ENCODE measurements at places on chromosomes 4 and X.

DNA sequence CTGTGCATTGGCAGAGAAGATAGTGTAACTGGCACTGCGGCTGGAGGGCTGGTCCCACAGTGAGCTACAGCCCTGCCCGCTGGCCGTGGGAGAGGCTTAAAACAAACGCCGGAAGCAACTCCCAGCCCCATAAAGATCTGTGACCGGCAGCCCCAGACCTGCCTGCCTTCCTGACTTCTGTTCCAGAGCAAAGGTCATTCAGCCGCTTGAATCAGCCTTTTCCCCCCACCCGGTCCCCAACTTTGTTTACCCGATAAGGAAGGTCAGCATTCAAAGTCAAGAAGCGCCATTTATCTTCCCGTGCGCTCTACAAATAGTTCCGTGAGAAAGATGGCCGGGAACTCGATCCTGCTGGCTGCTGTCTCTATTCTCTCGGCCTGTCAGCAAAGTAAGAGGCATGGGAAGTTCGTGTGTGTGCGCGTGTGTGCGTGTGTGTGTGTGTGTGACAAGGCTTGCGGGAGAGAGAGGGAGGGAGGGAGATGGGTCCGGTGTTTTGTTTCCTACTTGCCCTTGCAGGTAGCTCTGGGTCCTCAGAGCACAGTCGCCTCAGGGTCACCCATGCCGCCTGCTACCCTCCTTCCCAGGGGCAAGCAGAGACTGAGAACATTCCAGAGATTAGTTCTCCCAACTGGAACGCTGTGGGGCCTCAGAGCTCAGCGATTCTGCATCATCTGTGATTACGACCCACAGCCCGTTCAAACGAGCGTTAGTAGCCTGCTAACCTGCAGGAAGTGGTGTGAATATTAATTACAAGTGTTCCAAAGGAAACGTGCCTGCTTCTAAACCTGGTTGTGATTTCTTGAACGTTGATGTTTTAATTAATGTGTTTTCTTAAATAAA is at the start of gene MGST2:
TSS of gene MGST2 (plus strand) at position 130 of the 840 bp plus-strand sequence. CDS start at position 331, 201 bp downstream.
- DNase-seq = no peak

- DNase-seq = no peak
These were observed 29.5 kb downstream of the ASB9 start for GRCh38 chrX:15240414-15240813.

- DNase-seq = no peak
These were observed 58.8 kb upstream of the LHFPL1 start for GRCh38 chrX:112738347-112739033.

- DNase-seq = no peak
These were observed 184.1 kb upstream of the NDP start for GRCh38 chrX:44157283-44157682.

DNA sequence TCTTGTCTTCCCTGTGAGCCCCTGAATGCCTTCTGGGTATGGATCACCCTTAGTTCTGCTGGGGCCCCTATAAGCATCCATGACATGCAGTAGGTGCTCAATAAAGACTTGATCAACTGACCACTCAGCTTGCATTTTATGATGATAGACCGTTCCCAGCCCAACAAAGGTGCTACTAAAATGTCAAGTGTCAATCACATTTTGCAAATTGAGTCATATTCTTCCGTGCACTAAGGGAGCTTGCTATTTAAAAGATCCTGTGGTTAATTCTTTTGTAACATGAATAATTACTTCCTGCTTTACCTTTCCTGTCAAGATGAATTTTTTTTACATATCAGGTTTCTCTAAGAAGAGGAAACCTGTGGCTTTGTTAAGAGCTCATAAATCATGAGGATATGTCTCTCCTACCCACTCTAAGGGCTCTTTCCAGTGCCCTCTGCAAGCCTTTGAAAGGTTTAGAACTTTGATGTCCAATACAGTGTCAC is 47.6 kb downstream of the SH3KBP1 start:
- no peak for DNase-seq

- DNase-seq = no peak
These were observed 134.1 kb upstream of the CPXCR1 start for GRCh38 chrX:88612870-88613329.

DNA sequence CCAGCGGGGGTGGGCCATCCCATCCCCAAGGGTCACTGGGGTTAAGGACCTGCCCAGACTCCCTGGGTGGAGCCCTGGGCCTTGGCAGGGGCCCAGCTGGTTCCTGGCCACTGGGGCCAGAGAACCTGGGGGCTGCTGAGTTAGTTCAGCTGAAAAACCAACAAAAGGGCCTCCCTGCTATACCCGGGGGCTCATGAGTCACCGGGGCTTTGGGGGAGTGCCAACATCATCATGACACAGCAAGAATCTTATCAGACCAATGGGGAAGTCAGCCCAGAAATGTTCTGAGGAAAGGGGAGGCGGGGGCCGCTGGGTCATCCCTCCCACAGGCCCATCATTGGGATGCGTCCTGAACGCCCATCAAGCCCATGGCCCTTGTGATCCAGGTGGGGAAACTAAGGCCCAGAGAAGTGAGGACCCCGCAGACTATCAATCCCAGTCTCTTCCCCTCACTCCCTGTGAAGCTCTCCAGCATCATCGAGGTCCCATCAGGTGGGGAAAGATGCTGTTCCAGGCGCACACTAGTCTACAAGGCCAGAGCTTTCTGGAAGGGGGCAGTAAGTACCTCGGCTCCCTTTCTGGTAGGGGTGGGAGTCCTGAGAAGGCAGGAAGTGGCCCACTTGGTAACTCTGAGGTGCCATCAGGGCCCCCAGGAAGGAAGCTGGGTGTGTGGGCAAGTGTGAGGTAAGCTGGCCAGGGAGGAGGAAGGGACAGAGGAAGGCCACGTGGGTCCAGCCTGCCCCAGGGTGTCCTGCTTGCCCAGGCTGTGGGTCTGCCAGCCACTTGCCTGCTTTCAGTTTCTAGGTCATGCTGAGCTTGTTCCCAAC is 4.5 kb downstream of the G6PD start:
- no peak for DNase-seq

DNA sequence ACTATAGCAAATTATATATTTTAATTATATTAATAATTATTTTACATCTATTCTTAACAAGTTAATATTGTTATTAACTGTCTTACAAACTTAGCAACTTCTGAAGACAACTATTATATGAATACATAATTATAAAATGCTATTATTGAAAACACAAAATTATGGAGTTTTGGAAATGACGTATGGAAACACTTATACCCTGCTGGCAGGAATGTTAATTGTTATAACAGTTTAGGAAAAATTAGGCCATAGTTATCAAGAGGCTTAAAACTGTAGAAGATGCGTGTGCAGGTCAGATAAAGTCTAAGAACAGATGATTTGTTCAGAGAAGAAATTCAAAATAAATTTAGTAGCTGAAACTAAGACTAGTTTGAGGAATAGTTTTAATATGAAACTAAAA is 211.7 kb downstream of the FAT4 start:
- no peak for DNase-seq

DNA sequence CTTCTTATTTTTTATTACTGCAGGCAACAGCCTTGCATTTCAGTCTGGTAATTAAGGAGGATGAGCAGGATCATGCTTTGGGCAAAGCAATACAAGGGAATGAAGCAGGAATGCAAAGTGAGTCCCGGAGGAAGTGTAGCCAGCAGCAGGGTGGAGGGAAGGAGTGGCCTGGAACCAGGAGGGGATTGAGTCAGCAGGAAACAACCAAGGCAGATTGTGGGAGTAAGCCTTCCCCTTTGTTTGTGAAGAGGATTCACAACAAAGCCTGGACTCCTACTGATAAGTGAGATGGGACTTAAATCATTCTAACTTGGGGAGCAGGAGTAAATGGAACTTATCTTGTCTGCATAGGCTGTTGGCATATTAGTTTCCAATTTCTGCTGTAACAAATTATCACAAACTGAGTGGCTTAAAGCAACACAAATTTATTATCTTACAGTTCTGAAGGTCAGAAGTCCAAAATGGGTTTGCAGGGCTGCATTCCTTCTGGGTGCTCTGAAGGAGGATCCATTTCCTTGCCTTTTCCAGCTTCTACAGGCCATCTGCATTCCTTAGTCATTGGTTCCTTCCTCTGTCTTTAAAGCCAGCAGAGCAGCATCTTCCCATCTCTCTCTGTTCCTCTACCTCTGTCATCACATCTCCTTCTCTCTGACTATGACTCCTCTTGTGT is 93.2 kb upstream of the AP1S2 start:
- no peak for DNase-seq

- no peak for DNase-seq
These were observed 67.0 kb downstream of the UCHL1 start for GRCh38 chr4:41323706-41324105.

- no peak for DNase-seq
These were observed 12.0 kb downstream of the NHSL2 start for GRCh38 chrX:71922686-71923085.

- DNase-seq = no peak
These were observed 303.5 kb downstream of the ANKRD50 start for GRCh38 chr4:124409044-124409443.

GRCh38 chr4:118751629-118752323 is 66.6 kb downstream of the METTL14 start:
- DNase-seq = no peak
